ENCODE measurements at places on chromosomes 2 and 18.

- no peak for DNase-seq
These were observed 314.4 kb upstream of the NT5C1B start for GRCh38 chr2:18903750-18904149.

DNA sequence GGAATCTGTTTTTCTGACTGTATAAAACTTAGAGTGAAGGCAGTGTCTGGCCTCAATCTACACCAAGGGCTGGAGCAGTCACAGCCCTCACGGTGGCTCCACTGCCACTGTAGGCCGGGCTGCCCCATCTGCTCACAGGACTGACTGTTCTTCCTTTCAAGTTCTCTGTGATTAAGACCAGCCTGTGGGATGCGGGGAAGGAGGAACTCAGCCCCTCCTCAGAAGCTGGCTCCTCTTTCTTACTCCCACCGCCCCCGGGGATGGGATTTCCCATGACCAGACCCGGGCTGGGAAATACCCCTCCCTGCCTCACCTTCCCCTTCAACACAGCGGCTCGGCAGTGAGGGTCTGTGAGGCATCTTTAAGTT is 106.0 kb downstream of the COPS8 start:
- no peak for DNase-seq

DNA sequence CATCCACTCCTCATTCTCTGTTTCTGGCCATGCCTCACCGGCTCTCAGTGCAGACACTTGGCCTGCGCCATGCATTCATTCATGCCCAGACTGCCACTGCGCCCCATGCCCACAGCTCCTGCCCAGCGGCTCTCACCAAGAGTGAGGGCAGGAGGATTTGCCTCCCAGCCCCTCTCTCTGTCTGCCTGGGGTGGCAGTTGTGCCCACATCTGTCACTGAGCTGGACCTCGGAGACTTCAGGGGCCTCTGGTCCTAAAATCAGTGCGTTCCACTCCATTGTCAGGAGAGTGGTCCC is 75.1 kb downstream of the CIB4 start:
- no peak for DNase-seq

DNA sequence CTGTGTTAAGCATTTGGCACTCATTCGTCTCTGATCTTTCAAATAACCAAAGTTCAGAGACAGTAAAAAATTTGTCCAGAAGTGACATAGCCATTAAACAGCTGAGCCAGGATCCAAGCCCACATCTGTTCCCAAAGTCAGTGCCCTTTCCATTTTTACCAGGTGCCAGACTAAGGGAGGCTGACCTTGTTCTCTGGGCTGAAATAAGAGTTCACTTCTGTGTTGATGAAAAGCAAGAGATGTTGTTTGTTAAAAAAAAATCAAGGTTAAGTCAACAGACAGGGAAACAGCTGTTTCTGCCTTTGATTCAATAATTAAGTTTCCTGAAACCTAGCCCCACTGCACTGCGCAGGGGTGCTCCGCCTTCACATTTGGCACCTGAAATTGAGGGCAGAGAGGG is 117.1 kb downstream of the PRKRA start:
- DNase-seq, result no peak

- DNase-seq, result no peak
These were observed 375.8 kb upstream of the NXPH2 start for GRCh38 chr2:139155991-139156390.

DNA sequence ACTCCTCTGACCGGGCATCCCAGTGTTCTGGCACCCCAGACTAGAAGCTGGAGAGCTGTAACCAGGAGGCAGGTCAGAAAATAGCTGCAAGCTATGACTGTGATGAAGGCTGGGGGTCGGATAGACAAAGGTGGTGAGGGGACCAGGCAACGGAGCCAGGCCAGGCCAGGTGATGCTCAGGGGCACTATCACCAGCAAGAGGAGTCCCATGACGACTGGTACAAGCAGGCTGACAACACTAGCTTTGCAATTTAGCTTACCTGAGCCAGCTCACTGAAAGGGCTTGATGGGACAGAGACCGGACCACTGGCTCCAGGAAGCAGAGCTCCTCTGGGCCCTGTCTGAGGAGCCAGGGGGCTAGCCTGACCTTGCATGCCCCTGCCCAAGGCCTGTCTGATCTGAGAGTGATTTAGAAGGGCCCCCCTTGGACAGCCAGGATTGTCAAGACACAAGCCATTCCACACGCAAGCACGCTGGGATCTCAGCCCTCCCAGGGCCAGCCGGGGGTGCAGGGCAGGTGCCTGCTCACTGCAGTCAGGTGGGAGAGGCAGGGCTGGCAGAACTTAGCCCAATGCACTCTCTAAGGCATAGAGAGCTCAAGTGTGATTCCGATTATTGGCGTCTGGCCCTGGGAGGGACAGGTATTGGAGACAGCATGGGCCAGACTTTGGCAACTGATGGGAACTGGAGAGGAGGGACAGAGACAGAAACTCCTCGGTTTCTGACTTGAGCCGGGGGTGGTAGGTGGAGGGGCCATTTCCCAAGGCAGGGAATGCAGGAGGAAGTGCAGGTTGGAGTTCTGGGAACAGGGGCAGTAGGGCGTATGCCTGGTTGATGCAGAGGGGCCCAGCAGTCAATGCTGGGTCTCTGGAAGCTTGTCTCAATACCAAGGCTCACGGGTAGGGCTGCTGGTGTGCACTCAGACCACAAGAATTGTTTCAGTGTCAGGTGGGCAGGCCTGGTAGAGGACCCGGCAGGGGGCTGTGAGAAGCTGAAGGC is 47.7 kb downstream of the MYO7B start:
- no peak for DNase-seq

DNA sequence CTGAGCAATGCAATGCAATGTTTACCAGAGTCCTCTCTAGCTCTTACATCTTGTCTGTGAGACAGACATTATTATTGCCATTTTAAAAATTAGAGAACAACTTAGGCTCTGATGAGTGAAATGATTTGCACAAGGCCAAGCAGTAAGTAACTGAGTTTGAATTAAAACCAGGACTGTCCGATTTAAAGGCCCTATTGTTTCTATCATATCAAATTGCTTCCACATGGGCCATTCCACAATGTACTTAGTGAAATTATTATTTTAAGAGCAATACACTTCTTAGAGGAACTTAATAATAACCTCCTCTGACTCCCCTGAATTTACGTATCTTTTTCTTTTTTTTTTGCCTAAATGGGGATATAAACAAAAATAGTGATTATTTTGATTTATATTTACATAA is 64.6 kb downstream of the PLCL1 start:
- DNase-seq, result no peak

DNA sequence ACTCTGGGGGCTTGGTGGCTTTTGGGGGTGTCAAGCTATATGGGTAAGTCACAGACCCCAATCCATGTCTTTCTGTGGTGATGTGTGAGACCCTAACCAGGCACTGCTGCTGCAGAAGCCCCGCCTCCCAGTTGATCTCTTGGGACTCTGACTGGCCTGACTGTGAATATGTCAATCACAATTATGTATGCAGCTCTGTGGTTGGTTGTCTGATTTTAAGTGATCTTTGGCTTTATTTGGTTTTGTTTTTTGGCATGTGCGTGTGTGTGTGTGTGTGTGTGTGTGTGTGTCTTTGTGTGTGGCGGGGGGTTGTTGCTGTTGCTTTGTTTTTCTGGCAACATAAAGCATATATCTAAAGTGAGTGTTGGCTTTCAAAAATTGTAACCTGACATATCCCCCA is 78.5 kb upstream of the GLS start:
- DNase-seq, result no peak

DNA sequence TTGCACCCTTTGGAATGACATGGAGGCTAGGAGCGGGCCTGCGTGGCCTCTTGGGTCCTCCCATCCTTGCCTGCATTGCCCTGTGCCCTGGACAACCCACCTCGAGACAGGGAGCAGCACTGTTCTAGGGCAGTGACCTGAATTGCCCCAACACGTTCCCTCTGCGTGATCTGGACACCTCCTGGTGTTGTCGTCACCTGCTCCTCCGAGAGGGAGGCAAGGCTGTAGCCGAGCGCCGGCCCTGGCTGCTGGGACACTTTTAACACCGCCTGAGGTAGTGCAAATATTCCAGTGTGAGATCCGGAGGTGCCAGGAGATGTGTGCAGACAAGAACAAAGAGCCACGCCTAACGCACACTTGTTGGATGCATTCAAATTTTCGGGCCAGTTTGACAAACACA is 131.5 kb downstream of the SMAD7 start:
- no peak for DNase-seq

GRCh38 chr2:26034637-26034992 is 731 bp downstream of the RAB10 start:
- DNase-seq, result no peak

GRCh38 chr2:88377641-88377991 is 74.9 kb downstream of the FOXI3 start:
- no peak for DNase-seq

GRCh38 chr2:159137511-159138241 is 148.8 kb downstream of the WDSUB1 start:
- no peak for DNase-seq

- DNase-seq, result no peak
These were observed 806.5 kb downstream of the TDRD15 start for GRCh38 chr2:21930226-21930625.

DNA sequence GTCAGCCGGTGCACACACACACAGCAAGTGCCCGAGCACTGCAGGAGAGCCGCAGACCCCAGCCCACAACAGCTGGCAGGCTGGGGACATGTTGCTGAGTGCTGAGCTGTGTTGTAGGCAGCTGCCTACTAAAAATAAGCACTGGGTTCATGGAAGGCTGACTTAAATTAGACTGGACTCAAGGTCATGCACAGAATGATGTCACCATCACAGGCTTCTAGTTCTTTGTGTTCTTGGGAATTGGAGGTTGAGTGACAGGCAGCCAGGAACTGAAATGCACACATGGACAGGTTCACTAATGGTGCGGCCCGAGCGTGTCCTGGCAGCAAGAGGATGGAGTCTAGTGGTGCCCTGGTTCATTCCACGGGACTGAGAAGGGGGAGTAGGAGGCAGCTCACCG is 71.3 kb downstream of the VWA3B start:
- DNase-seq, result no peak

DNA sequence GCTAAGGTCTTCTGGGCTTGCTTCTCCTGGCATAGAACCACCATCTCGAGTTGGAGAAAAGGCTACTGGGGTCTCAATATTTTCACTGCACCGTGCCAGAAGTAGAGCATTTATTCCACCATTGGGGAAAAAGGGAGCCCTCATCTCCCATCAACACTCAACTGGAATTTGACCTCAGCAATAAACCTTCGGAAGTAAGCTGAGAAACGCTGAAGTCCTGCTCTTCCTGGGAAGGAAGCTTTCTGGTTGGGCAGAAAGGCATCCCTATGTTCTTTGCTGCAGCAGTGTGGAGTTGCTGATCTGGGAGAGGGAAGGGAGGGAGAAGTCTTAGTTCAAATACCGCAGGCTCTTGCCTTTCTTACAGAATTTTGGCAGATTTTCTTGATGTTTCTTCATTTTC is 368.8 kb downstream of the NUP35 start:
- DNase-seq, result no peak

GRCh38 chr2:10584242-10584753 is 105.5 kb downstream of the NOL10 start:
- DNase-seq, result no peak

DNA sequence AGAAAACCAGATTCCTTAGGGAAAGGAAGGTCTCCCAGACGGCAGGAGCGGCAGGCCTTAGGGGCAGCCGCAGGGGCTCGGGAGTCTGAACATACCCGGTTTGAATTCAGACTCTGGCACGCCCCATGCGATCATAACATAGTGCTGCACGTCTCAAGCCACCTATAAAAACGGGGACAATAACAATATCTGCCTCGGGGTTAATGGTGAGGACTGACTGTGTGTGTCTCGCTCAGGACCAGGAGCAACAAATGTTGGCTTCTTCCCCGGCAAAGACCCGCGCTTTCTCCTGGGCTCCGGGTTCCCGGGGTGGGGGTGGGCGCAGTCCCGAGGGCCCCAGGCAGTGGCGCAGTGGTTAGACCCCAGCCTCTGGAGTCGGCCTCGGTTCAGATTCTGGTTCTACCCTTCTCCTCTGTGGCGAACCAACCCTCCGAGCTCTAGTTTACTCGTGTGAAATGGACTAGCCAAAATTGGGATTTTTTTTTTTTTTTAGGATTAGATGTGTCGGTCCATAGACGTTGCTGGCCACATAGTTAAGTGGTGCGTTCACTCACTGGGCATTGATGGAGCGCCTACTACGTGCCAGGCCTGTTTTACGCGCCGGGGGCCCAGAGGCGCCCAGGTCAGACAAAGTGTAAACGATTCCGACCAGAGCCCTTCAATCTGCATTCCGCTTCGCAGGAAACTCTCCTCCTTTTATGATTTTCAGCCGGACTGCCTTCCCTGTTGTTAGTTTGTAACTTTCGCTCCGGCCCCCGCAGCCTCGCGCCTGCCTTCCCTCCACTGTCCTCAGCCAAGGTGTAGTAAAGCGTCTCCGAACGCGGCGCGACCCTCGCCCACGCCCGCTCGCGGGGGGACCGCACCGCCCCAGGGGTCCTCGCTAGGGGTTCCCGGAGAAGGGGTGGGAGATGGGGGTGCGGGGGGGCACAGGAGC is 820 bp upstream of the SH3BP4 start:
- no peak for DNase-seq

DNA sequence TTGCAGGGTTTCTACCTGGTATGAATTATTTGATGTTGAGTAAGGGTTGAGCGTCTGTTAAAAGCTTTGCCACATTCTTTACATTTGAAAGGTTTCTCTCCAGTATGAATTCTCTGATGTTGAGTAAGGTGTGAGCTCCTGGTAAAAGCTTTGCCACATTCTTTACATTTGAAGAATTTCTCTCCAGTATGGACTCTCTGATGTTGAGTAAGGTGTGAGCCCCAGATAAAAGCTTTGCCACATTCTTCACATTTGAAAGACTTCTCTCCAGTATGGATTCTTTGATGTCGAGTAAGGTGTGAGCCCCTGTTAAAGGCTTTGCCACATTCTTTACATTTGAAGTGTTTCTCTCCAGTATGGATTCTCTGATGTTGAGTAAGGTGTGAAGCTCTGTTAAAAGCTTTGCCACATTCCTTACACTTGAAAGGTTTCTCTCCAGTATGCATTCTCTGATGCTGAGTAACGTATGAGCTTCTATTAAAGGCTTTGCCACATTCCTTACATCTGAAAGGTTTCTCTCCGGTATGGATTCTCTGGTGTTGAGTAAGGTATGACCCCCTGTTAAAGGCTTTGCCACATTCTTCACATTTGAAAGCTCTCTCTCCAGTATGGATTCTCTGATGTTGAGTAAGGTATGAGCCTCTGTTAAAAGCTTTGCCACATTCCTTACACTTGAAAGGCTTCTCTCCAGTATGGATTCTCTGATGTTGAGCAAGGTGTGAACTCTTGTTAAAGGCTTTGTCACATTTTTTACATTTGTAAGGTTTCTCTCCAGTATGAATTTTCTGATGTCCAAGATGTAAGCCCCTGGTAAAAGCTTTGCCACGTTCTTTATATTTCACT is 27.1 kb downstream of the ZNF519 start:
- no peak for DNase-seq

- no peak for DNase-seq
These were observed 219.5 kb downstream of the PTPRM start for GRCh38 chr18:7786569-7786968.
